Activated naive CD4-positive, alpha-beta T cell (primary cell): ENCODE measurements at places on chromosomes 2 and 18.

GRCh38 chr2:42180300-42180699 lies 11.1 kb downstream of the EML4 start:
- no peak for DNase-seq

DNA sequence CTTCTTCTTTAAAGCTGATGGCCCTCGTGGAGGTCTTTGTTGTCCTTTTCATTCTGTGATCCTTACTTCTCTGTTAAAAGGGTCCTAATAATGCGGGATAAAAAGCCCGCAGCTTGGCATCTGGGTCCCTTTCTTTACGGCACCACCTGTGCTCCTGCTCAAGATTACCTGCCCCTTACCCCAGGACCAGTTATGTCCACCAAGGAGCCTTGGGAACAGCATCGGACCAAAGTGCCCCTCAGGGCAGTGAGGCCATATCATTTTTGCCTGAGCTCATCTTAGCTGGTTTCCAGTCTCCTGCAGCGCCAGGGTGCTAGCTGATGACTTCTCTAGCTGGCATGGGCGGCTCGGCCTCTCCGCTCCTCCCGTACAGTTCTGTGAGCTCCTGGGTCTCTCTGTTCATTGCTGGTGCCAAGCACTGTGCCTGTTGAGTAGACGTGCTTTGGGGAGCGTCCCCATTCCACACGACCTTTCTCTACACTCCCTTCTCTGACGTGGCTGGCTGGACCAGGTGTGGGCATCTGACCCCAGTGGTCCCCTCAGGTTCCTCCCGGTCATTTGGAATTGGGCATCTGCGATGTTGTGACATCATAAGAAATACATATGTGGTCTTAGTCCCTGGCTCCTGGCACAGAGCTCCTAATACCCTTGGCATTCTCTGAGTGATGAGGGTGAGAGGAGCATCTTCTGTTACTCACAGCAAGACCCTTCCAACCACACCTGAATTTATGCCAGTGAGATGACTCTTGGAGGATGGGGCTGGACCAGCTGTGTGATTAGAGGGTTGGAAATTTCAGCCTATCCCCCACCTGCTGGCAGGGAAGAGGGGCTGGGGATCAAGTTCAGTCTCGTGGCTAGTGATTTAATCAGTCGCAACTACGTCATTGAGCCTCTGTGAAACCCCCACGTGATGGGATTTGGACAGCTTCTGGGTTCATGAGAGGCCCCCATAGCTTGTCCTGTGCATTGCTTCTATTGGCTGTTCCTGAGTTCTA lies 134.2 kb upstream of the HS6ST1 start:
- no peak for DNase-seq

DNA sequence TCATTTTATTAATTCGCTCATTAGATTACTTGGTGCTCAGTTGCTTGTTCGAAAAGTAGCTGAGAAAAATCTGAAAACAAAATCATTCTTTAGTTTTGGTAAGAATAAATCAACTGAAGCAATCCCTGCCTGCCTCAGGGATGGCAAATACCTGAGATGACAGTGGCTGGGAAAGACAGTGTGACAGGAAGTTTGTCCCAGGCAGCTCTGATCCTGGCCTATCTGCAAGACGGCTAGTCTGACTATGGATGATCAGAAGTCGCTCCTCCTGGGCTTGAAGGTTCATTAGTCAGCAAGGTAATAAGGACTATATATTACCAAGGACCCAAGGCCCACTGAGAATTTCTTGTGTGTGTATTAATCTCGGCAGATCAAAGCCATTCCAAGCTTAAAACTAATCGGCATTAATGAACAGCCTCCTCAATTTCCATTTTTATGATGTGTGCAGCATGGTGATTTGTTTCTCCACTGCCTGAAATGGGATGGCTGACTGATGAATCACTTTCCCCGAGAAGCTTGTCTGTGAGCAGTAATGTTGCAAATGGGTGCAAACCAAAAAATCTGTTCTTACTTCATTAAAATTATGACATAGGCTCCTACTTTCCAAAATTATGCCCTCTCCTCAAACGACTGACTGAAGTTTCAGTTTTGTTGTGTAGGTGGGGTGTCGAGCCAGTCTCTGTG lies 199.9 kb downstream of the ACTR3 start:
- no peak for DNase-seq

DNA sequence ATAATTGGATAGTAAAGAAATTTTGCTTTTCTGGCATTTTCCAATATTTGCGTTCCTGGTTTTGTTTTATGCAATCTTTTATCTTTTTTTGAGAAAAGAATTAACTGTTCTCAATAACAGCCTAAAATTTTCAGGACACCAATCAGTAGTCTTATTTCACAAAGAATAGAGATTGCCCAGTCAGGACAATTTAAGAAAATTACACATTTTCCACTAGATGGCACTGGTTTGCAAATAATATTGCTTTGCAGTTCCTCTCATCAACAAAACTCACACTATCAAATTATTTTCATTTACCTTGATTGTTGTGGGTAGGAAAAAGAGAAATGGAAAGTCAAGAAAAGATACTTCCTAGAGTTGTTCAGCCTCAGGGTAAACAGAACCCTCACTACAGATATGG lies 2.4 kb upstream of the RBM45 start:
- DNase-seq = no peak

- no peak for DNase-seq
These were observed 2.8 kb downstream of the WDR54 start for GRCh38 chr2:74424139-74424992.

DNA sequence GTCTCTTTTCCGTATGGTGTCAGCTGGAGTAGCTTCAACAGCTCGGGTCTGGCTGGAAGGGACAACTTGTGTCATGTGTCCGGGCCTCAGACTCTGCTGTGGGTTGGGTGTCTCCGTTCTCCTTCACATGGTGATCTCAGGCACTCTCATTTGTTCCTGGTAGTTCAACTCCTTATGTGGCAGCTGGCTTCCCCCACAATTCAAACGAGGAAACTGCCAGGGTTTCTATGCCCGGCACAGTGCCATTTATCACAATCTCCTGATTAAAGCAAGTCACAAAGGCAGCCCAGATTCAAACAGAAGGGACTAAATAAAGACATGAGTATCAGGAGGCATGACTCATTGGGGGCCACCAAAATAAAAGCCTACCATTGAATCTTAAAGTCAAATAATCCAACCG lies 22.7 kb downstream of the MRO start:
- no peak for DNase-seq

- no peak for DNase-seq
These were observed 15.7 kb downstream of the STK39 start for GRCh38 chr2:168231609-168232241.

DNA sequence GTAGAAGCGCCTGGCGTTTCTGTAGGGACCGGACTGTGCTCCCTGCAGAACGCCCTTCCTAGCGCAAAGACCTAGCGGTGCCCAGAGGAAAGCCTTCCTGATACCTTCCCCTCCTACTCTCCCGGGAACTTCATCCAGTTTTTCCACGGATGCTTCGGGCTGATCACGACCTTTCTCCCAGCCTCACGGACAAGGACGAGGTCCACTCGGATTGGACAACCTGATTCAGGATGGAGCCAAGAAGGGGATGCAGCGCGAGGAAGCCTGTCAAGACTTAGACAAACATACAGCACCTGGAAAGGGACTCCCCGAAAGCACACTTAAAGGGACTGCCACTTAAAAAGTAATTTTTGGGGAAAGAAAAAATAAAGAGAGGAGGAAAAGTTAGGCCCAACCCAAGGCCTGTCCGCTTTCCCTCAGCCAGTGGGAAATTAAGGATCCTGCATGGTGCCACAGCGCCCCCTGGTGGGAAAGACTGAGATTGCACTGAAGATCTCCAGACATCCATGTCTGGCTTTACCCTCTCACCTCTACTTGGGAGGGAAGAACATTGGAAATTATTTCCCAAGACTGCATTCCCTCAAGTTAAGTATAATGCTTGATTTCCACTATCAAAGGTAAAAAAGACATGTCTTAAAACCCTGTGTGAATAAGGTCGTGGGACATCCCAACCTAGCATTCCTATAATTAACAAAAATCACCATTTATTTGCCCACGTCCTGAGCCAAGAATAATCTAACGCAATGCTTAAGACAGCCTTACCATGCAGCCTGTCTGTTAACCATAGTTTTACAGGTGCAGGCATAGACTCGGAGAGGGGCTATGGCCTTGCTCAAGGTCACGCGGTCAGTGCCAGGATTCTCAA lies 13.4 kb upstream of the COPS8 start:
- peak; percentile 58 for DNase-seq

GRCh38 chr2:226797289-226797988 lies 2.2 kb downstream of the IRS1 start:
- no peak for DNase-seq

DNA sequence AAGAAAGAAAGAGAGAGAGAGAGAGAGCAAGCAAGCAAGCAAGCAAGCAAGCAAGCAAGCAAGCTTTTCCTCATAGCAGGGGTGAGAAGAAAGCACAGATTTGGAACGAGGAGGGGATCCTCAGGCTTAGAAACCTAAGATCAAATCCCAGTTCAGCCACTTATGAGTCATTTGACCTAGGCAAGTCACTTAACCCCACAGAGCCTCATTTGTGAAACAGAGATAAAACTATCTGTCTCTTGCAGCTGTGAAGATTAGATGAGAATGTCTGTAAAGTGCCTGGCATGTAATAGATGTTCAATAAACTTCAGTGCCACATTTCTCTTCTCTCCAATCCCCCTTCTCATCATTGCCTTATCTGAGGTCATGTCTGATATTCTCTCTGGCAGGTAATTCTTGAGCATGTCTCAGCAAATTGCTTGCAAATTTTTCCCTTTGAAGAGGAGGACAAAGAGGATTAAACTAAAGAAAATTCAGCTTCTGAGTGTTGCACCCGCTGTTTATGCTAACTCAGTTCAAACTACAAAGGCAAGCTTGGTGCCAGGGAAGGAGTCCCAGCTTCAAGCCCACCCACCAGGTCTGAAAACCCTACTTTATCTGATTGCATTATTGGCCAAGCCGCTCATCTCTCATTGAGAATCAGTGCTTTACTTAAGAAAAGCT lies 20.3 kb downstream of the ALK start:
- no peak for DNase-seq

DNA sequence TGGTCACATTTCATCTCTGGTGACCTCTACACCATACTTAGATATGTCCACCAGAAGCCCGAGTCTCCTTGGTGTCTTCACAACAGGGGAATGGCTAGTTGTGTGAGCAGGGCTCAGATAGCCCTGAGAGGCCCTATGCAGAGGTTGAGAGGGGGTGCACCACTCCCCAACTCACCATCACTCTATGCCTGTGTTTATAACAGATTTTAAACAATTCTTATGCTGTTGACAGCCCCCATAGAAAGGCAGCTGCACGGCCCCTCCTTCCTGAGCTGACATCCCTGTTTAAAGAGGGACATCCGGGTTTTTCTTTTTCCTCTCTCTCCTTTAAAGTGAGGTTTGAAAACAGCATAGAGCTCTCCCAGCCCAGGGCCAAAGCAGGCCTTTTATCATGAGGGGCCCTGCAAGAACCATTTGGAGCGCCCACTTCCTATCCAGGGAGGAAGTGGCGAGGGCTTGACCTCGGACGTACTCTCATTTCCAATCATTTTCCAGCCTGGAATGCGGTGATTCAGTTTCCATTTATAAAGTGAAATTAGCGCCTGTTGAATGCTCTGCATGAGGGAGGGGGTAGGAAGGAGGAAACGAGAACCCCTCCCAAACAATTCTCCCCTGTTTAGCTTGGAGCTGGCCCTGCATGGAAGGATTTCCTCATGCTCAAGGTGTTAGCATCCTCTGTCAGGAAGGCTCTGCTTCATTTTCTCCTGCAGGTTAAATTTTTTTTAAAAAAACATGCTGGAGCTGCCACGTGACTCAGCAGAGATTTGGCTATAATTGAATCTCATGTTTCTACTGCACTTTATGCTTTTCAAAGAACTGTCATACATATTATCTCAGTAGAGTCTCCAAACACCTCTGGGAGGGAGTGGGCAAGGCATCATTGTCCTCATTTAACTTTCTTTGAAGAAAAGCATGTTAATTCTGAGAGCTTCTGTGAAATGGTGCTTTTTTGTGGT lies 117.5 kb downstream of the DDX1 start:
- no peak for DNase-seq

DNA sequence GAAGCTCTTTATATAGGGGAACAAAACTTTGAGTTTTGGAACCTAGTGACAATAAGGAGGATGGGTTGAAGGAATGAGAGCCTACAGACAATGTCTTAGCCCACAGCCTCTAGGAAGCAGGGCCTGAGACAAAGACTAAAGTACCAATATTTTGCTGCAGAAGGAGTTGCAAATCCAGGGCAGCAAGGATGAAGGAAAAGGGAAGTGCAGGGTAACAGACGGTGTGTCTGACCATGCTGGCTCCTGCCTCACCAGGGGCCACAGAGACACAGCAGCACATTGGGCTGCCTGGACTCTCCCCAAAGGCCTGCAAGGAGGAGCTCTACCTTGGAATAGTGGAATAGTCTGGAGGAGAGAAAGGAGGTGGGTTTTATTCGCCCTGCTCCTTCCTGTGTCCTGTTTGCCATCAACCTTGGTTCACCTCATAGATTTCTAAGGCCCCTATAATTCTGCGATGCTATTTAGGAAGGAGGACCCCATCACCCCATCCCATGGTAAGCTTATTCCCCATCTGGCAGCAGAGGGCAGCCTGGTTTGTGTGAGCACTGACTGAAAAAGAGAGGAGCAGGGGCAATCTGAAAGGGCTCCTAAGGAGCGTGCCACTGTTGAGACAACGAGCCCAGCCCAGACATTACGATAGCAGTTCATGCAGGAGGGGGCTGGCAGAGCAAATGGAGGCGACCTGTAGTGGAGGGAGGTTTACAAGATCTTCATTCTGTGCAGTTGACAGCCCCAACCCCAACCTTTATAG lies 143.4 kb downstream of the MGAT5 start:
- no peak for DNase-seq

GRCh38 chr2:197208841-197209240 lies 101.7 kb downstream of the ANKRD44 start:
- no peak for DNase-seq

DNA sequence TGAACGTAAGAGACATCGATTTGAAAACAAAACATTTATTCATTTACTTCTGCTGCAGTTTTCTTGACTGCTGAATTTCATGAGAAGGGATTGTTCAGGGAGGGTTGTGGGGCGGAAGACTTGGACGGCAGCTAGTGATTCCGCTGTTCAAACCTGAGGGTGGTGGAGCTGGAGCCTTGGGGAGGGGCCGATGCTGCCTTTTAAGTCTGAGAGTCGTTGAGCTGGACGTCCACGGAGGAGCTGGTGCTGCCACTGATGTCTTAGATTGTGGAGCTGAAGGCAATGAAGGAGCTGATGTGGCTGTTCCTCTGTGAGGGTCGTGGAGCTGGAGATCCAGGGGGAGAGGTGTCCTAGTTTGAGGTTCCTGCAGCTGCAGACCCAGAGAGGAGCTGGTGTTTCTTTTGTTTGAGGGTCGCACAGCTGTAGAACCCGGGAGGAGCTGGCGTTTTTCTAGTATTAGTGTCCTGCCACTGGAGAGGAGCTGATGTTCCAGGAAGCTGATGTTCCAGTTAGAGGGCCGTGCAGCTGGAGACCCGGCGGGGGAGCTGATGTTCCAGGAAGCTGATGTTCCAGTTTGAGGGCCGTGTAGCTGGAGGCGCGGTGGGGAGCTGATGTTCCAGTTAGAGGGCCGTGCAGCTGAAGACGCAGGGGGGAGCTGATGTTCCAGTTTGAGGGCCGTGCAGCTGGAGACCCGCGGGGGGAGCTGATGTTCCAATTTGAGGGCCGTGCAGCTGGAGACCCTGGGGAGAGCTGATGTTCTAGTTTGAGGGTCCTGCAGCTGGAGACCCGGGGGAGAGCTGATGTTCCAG lies 150.9 kb downstream of the RTP5 start:
- DNase-seq = no peak
